Activated CD8-positive, alpha-beta memory T cell treated with anti-CD3 and anti-CD28 coated beads for 48 hours (primary cell): ENCODE measurements at places on chromosomes 4 and X.

DNA sequence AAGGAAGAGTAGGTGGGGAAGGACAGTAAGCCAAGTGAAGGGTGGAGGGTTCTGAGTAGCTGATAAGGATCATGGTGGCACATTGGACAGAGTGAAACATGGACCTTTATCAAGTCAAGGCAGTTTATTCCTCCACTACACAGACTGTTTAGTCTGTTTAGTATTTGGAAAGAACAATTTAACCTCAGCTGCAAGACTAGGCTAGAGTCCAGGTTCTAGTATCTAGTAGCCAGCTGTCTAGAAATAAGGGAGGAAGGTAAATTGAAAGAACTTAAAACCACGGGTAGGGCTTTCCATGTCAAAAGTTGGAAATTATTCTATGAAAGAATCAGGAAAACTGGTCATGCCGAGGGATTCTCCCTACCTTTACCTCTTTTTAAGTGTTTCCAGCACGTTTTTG lies 140.1 kb upstream of the MED14 start:
- no peak for DNase-seq

DNA sequence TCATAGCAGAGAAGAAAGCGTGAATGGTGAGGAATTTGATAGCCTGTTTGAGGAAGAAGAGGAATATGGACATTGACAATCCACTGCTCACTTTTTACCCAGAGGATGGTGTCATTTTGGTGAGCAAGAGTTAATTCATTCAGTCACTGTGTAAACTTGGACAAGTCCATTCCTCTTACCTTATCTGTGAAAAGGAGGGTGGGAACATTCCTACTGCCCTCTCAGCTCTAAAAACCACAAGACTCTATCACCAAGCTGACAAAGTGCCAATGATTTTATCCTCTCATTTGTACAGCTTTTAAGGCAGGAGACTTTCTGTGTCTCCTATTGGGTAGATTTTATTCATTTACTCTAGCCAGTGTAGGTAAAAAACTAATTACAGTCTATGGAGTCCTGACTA lies 103.8 kb downstream of the LUZP4 start:
- DNase-seq, result no peak

- no peak for DNase-seq
Measured at GRCh38 chr4:184030036-184030435, 124.9 kb downstream of the STOX2 start.

DNA sequence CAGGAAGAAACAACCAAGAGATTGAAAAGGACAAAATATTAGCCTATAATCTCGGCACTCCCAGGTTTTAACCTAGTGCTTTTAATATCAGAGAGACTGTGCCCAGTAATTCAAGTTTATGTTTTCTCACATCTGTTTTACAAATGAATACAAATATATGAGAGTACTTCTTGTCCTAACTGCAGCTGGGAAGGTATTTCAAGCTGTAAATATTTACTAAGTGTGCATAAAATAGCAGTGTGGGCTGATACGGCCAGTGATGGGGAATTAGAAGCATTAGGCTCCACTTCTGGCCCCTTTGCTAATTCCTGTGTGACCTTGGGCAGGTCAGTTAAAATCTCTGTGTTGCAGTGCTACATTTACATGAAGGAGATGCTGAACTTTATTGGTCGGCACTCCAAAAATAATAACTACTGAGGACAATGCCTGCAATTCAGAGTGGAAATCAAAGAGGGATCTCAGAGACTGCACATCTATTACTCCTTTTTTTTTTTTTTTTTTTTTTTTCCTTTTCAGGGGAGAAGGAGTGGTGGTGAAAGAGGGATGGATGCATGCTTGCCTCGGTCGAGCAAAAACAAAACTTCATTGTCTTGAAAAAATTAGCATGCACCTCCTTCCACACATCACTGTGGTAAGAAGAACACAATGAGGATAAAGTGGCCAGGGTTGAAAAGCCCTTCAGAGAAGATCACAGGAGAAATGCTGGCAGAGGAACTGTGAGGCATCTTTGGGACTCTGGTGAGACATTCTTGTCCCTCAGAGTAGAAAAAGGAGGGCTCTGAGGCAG lies 44.6 kb upstream of the LNX1 start:
- no peak for DNase-seq

GRCh38 chrX:49116716-49117115 lies 6.8 kb downstream of the GPKOW start:
- DNase-seq, result no peak

DNA sequence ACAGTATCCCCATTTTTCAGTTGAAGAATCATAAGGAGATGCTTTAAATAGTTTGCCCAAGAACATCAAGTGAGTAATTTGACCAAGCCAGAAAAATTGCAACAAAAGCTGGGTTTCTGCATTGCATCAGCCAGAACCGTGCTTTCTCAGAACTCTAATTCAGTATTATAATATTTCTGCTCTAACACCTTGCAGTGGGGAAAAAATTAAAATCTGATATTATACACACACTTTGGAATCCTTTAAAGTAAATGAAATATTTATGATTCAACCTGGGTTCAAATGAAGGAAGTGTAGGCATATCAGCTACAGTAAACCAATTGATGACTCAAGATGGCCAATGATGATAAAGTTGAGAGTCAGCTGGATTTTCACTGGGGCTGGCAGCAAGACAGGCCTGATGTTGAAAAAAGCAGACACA lies 387.6 kb upstream of the ZFP42 start:
- no peak for DNase-seq

- no peak for DNase-seq
Measured at GRCh38 chrX:24117258-24117657, 32.3 kb upstream of the ZFX start.

GRCh38 chr4:40357738-40358137 lies 22.6 kb downstream of the CHRNA9 start:
- DNase-seq, result no peak

- peak; percentile 85 for DNase-seq
Measured at GRCh38 chr4:99563310-99564186, at the start of gene TRMT10A. TSS of gene TRMT10A (minus strand) at chr4:99564039. CDS start at chr4:99559338, 4,701 bp downstream.

DNA sequence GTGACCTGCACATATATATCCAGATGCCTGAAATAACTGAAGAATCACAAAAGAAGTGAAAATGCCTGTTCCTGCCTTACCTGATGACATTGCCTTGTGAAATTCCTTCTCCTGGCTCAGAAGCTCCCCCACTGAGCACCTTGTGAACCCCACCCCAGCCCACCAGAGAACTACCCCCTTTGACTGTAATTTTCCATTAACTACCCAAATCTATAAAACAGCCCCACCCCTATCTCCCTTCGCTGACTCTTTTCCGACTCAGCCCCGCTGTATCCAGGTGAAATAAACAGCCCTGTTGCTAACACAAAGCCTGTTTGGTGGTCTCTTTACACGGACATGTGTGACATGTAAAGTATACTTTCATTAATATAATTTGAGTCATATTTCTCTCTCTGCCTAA lies 320.3 kb upstream of the TECRL start:
- DNase-seq, result no peak

- DNase-seq, result no peak
Measured at GRCh38 chr4:1900624-1901023, 29.4 kb downstream of the NSD2 start.

DNA sequence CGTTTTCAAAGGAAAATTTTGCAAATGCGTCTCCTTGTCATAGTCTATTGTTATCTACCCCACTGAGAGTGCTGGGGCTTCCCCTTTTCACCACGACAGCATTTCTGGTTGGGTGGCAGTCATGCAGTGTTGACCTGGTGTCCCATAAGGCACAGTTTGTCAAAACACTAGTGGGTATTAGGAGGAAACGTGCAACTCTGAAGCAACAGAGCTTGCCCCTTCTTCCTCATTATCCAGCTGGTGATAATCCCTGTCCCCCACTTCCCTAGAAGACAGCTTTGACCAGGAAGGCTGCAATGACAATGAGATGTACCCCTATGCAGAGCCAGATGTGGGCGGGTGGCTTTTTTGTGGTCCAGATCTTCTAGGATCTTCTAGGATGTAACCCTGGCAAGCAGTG lies 1.8 kb downstream of the TBC1D1 start:
- peak; percentile 8 for DNase-seq

GRCh38 chrX:131746491-131746968 lies 202.7 kb downstream of the OR13H1 start:
- DNase-seq, result peak; percentile 46

- DNase-seq, result no peak
Measured at GRCh38 chr4:98648602-98649001, 9.8 kb downstream of the TSPAN5 start.

GRCh38 chr4:15963576-15963975 lies 601 bp upstream of the FGFBP2 start:
- peak; percentile 21 for DNase-seq

DNA sequence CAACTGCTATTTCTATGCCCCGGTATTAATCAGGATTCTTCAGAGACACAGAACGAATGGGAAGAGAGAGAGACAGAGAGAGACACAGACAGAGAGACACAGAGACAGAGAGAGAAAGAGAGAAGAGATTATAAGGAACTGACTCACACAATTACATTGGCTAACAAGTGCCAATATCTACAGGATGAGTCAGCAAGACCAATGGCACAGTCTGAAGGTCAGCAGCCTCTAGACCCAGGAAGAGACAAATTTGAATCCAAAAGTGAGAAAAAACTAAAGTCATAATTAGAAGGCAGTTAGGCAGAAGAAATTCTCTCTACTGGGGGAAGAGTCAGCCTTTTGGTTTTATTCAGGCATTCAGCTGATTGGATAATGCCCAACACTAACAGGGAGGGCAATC lies 187.3 kb downstream of the MAB21L2 start:
- no peak for DNase-seq

- DNase-seq, result no peak
Measured at GRCh38 chr4:152398060-152398459, 137.8 kb downstream of the FBXW7 start.

DNA sequence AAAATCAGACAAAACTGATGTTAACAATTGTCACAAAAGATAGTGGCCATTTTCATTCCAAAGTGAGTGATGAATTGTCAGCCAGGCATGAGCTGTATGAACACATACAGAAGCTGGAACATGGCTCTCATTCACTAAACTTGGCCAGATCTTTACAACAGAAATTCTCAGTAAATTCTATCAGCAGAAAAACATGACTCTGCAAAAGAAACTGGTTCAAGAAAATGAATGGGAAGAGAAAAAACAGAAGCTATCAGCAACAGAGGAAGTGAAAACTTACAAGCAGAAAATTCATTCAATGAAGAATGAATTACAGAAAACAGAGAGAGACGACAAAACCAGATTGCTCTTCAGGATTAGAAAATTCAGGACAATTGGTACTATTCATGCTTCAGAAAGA lies 249.6 kb downstream of the COL25A1 start:
- DNase-seq, result no peak

DNA sequence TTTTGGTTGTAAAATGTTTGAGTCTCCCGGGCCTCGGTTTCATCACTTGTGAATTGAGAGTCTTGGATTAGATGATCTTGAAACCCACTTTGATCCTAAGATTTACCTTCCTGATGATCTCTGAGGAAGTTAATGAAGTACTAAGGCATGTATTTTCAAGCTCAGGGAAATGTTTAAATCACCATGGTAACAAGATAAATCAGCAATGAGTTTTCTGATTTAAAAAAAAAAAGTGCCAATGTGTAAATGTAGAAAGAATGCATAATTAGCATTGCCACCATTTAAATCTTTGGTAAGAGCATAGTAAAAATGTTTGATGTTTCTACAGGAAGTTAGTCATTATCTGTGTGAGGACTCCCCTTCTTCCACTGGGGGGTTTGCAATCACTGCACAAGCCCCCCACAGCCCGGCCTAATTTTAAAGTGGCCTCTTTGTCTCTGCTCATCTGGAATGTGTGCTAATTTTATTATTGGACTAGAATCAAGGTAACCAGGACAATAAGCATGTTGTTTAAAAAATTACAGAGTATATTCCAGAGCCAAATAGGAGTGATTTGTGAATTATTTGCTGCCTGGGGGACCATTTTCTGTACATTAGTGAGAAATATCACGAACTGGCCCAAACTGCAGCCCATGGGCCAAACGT lies 93.6 kb downstream of the SLC34A2 start:
- DNase-seq, result no peak

GRCh38 chrX:123600181-123600580 lies 132.7 kb downstream of the THOC2 start:
- DNase-seq, result no peak

GRCh38 chr4:47650584-47651130 lies 165.6 kb downstream of the ATP10D start:
- no peak for DNase-seq
